ENCODE measurements at places on chromosomes 12 and 14.

DNA sequence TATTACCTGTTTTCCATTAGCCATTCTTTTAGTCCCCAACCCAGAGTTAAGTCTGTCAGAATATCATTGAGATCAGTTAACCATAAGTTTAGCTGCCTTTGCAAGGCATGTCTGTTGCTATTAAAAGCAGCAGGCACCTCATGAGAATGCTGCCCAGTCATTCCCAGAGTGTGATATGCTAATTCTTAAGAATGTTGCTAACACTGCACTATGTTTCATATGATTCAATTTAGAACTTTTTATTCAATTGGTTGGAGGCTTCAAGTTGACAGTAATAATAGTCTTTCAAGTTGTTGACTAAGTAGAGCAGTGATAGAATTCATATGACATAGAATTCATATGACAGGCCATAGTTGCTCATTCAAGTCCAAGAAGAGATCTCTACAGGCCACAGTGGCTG, 292.3 kb downstream of the FUT8 start:
- DNase-seq: peak; percentile 41

DNA sequence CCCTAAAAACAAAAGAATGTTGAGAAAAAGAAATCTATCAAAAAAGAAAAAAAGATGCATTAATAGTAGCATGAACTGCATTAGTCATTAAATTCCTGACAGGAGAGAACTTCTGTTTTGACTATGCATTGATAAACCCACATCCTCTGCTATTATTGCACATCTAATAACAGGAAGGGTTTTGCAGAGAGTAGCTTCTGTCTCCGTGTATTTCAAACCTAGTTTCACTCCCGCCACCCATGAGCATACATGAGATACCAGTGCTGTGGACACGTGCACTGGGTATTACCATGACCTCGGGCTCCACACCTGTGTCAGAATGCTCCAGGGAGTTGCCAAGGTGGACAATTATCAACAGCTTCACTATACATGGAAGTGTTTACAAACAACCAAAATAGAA, 449.1 kb upstream of the SOX5 start:
- DNase-seq: no peak

GRCh38 chr12:52318241-52318990, 2.8 kb downstream of the KRT83 start:
- no peak for DNase-seq

- no peak for DNase-seq
Observed at GRCh38 chr12:50786498-50787231, 22.8 kb downstream of the ATF1 start.

GRCh38 chr12:64610660-64611340, 505 bp downstream of the RASSF3 start:
- peak; percentile 81 for DNase-seq

DNA sequence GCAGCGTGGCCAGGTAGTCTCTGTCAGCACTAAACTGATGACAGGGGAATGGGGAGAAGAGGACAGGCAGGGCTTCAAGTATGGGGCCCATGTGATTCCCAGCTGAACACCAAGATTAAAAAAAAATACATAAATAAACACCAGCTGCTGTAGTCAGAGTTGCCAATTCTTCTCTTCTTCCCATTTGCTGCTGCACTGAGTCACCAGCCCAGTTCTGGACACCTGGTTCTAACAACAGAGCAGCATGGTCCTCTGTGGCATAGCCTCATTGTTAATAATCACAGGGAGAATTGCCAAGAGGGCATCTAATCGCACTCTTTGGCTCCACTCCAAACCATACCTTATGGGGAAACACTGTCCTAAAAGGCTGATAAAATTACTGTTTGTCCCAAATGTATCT, 15.1 kb downstream of the PPM1H start:
- DNase-seq: no peak
